Left ventricle myocardium inferior (tissue), 1 donor: ENCODE measurements at places on chromosomes 12 and 14. TPM values are rescaled to one million over a fixed set of nuclear protein-coding genes. Genes with fewer than 3 reads are reported as not detected.

YLPM1 gene
- total RNA-seq, result 28.1 TPM

GRCh38 chr14:68589447-68590200 lies 203.2 kb downstream of the ZFP36L1 start:
- peaks cover 53% of the 10 kb centered on the region for H3K4me1 ChIP-seq
- H3K27me3 ChIP-seq, result no peaks in the 10 kb centered on the region
- H3K4me3 ChIP-seq, result no peak overlapping the region
- peak; percentile 71 for DNase-seq
- H3K36me3 ChIP-seq, result no peaks in the 10 kb centered on the region

DNA sequence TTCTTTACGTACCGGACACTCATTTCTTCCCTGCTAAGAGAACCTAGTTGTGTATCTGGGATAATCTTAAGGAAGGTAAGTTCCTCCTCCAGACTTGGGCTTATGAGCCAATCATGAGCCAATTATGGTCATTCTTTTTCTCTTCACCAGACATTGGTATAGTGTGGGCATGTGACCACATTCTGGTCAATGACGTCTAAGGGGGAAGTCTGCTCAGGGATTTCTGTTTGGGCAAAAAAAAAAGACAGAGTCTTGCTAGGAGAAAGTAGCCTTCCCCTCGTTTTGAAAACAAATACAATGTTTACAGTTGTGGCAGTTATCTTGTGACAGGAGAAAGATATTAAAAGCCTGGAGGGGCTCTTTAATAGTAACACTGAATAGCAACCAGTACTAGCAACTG lies 20.1 kb upstream of the PLXNC1 start:
- peaks cover 29% of the 10 kb centered on the region for H3K27me3 ChIP-seq
- no peak for DNase-seq
- no peak overlapping the region for H3K4me3 ChIP-seq
- H3K27ac ChIP-seq, result no peak overlapping the region
- H3K36me3 ChIP-seq, result no peaks in the 10 kb centered on the region

GRCh38 chr12:46100551-46101484 lies 110.4 kb upstream of the SCAF11 start:
- no peak overlapping the region for H3K4me3 ChIP-seq
- no peaks in the 10 kb centered on the region for H3K27me3 ChIP-seq
- H3K4me1 ChIP-seq, result no peaks in the 10 kb centered on the region

GRCh38 chr14:81455390-81455789 lies 55.3 kb upstream of the STON2 start:
- H3K27me3 ChIP-seq, result peaks cover 6% of the 10 kb centered on the region
- DNase-seq, result no peak
- H3K27ac ChIP-seq, result no peak overlapping the region
- H3K4me1 ChIP-seq, result peaks cover 9% of the 10 kb centered on the region

PSMA3 gene
- 161 TPM for total RNA-seq

DNA sequence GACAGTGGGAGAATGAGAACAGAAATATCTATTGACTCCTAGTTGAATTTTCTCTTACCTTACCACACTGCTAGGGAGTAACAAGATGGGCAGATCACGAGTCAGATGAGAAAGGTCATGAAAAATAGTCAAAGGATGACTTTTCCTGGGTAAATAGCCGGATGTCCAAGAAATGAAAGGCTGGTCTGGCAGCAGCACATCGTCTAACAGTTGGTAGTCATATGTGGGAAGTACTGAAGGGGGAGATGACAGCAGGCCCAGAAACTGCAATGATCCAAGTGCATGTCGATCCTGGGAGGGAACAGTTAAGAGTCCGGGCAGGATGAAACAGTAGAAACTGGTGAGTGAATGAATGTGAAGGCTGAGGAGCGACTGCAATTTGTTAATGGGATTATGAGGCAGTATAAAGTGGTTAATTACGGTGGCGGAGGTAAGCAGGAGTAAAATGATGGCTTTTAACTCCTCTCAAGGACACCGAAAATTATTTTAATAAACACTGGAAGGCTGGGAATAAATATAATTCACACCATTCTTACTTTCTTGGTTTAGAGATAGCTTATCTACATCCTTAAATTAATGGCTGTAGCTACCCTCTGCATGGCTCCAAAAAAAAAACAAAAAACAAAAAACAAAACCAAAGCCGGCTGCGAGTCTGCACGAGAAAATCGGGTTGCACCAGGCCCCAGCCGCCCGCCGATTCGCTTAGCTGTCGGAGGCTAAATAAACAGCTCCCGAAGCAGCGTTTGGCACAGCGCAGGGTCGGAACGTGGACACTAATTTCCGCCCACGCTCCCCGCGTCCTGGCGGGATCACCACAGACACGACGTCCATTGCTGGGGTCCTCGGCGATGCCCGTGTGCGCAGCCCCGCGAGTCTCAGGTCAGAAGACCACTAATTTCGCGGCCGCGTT lies 1.0 kb upstream of the ERC1 start:
- no peaks in the 10 kb centered on the region for H3K27me3 ChIP-seq
- peak overlapping the region; percentile 100 for H3K27ac ChIP-seq
- peak; percentile 64 for DNase-seq

GRCh38 chr12:38501991-38502390 lies 185.4 kb downstream of the ALG10B start:
- no peak overlapping the region for H3K4me3 ChIP-seq
- H3K36me3 ChIP-seq, result no peaks in the 10 kb centered on the region
- no peaks in the 10 kb centered on the region for H3K4me1 ChIP-seq
- no peak overlapping the region for H3K27ac ChIP-seq
